ENCODE measurements at places on chromosomes 1 and 21.

- no peak for DNase-seq
Observed at GRCh38 chr1:165495858-165496205, 48.0 kb upstream of the LRRC52 start.

DNA sequence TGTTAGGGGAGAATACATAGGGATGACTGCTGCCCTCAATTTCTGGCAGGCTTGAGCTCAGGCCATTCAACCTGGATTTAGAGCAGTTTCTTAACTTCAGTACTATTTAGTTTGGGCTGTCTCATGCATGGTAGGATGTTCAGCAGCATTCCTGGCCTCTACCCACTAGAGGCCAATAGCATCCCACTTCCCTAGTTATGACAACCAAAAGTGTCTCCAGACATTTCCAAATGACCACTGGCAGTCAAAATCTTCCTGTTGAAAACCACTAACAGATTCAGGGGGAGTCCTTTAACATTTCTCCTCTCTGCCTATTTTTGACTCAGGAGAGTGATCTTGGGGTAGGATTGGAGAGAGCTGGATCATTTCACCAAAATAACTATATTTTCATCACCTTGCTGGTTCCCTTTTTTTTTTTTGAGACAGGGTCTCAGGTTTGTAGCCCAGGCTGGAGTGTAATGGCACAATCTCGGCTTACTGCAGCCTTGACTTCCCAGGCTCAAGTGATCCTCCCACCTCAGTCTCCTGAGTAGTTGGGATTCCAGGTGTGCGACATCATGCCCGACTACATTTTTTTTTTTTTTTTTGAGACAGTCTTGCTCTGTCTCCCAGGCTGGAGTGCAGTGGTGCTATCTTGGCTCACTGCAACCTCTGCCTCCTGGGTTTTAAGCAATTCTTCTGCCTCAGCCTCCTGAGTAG is 8.7 kb downstream of the GNAT2 start:
- no peak for DNase-seq

GRCh38 chr1:161886589-161886988 is 120.5 kb downstream of the ATF6 start:
- DNase-seq = no peak

GRCh38 chr1:204286831-204287421 is 72.8 kb downstream of the PLEKHA6 start:
- DNase-seq = no peak

GRCh38 chr1:226920446-226920894 is 19.6 kb upstream of the COQ8A start:
- DNase-seq = no peak

Data from COR-L47 (cell line).